ENCODE measurements at places on chromosomes 5 and 9.
A peak's percentile ranks its signal among the peaks of the same experiment; 100 is the strongest.

DNA sequence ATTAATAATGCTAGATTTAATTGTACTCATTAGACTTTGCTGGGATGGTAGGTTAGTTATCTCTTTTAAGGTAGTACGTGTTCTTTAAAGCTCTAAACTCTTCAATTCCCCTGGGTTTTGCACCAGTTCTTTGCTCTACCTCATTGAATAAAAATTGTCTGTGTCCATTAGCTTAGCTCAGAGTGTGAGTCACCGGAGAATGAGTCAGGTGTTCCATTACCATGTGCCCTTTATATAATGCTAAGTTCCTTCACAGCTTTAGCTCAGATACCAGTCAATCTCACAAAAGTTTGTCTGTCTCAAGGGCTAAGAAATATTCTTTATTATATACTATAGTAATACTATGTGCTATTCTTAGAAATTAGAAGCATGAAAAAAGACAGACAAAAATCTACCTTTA lies 339.4 kb downstream of the PRELID2 start:
- DNase-seq, result no peak

DNA sequence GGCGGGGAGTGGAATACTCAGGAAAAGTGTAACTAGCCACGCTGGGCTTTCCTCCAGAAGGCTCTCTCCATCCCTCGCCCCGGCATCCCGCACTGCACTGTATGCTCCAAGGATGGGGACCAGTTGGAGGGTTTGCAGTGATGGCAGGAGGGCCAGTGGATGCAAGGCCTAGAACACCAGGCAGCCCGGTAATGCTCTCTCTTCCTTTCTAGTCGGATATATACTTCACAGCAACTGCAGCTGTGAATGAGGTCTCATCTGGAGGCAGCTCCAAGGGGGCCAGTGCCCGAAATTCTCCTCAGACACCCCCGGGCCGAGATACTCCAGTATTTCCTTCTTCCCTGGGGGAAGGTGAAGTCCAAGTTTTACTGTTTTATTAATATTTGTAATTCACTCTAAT lies 10.0 kb upstream of the SLC2A8 start:
- peak; percentile 41 for DNase-seq

GRCh38 chr9:101029315-101030085 lies 973 bp downstream of the PLPPR1 start:
- no peak for DNase-seq

DNA sequence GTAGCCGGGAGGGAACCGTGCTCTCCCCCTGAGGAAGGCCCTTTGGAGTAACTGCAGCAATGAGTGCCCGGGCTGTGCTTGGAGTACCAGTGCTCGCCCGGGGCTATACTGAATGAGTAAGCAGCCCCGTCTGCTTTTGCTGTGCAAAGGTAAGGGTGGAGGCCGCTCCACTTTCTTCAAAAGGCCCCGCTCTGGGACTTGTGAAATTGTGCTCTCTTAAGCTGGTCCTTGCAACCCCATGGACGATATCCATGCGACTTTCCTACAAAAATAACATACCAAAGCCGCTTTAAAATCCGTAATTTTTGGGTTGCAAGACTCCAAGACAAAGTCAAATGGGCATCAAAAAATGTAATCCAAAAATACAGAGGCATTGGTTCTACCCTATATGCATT lies 578 bp upstream of the TNFAIP8 start:
- peak; percentile 85 for DNase-seq

DNA sequence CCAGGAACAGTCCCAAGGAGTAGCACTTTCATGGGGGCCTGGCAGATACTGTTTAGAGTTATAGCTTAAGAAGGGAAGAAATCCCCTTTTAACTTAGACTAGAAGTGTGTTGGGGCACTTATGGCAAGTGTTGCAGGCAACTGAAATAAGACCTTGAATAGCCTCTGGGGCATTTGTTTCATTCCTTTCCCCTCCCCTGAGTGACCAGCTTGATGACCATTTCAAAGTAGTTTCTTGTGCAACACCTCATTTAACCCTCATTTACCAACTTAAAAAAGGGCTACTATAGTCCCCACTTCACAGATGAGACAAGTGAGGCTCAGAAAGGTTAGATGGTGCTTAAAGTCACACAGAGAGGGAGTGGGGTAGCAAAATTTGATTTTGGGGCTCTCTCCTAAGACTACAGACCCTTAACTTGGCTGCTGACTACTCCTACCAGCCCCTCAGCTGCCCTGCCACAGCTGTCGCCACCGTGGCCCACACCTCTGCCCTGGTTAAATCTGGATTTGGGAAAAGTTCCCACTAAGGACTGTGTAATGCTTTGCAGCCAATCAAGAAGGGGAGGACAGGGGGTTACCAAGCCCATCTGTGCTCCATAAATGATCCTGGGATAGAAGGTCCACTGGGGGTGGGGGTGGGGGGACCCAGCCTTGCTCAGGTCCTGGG lies 5.5 kb downstream of the PDLIM4 start:
- DNase-seq, result peak; percentile 36

- DNase-seq, result peak; percentile 73
Measured at GRCh38 chr9:27333241-27334052, 36.5 kb upstream of the EQTN start.

DNA sequence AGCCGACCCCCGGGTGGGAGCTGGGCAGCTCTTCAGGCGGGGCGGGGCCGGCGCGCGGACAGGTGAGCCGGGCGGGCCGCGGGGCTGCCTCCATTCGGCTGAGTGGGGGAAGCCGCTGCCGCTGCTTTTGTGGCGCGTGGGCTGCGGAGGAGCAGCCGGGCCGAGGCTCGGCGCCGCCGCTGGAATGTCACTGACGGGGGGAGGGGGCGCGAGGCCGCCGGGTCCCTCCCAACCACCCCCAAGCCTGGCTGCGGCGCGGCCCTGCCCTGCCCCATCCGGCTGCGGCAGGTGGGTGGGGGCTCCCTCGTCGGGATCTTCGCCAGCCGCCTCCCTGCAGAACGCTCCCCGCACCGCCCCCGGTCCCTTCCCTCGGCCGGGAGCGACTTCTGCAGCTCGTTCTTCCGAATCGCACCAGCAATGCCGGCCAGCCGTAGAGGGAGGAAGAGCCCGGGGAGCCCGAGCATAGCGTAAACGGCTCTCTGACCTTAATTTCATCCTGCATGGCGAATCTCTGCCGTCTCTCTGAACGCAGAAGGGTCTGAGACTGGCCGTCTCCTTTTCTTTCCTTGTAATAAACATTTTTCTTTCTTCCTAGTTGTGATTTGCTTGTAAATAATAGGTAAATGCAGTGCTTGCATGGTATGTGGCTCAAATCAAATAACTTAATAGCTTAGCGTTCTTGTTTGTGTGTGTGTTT lies 505 bp downstream of the SPTAN1 start:
- DNase-seq, result peak; percentile 86

GRCh38 chr9:134325096-134325812 lies 1.0 kb upstream of the RXRA start:
- peak; percentile 72 for DNase-seq

DNA sequence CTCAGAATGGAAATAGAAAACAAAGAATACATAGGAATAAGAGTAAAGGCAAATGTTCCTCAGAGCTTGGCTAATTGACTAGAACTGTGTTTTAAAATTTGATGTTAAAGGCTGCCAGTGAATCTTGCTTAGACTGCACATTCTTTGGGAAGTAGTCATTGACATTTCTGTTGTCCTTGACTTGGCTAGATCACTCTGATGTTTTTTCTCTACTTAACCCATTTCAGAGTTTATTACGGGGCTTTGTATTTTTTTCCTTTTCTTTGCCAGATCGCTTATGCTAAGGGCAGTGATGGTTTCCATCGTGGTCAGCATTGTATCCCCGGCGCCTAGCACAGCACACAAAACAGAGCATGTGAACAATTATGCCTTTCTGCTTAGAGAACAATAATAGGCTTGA lies 1126.7 kb upstream of the CDH9 start:
- DNase-seq, result no peak

- DNase-seq, result peak; percentile 75
Measured at GRCh38 chr5:133612249-133612860, at the start of gene FSTL4. Gene FSTL4 (minus strand): TSS chr5:133612541.

DNA sequence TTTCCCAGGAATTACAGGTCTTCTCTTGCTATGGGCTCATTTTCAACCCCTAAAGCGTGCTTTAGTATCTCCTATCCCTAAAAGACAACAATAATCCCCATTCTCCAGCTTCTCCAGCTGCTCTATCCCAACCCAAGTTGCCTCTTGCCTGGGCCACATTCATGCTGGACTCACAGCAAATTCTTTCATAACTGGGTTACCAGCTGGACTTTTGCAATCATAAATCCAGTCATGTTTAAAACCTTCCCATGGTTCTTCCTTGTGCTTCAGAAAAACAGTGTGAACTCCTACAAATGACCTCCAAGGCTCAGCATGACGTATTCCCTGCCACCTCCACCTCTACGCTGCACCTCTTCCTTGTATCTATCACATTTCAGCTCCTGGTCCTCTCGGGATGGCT lies 346.9 kb downstream of the GADD45G start:
- DNase-seq, result no peak

DNA sequence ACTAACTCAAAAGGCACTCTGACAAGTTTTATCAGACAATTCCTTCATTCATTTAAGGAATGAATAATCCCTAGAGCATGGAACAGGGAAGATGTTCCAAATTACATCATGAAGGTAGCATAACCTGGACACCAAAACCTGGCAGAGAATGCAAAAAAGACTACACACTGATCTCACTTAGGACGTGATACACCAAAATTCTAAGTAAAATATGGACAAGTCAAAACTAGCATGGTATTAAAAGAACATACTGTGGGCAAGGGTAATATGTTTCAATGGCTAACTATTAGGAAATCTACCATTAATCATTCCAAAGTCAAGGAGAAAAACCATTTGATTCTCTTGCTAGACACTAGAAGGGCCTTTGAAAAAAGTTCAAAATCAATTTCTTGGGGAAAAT lies 176.5 kb downstream of the HSPA4 start:
- no peak for DNase-seq

DNA sequence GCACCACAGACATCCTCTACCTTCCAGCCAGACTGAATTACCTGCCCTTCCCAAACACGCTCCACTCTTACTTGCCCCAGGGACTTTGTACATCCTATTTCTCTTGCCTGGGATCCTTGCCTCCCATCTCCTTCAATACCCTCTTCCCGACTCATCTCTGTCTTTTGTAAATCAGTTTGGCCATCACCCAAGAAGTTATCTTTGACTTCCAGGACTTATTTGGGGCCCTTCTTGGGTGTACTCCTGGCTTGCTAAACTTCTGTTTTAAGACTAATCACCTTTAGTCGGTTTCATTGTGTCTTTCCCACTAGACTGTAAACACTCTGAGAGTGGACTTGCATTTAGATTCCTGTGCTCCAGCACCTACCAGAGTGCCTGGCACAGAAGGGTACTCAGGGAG lies 545.6 kb downstream of the ACTL7B start:
- no peak for DNase-seq

DNA sequence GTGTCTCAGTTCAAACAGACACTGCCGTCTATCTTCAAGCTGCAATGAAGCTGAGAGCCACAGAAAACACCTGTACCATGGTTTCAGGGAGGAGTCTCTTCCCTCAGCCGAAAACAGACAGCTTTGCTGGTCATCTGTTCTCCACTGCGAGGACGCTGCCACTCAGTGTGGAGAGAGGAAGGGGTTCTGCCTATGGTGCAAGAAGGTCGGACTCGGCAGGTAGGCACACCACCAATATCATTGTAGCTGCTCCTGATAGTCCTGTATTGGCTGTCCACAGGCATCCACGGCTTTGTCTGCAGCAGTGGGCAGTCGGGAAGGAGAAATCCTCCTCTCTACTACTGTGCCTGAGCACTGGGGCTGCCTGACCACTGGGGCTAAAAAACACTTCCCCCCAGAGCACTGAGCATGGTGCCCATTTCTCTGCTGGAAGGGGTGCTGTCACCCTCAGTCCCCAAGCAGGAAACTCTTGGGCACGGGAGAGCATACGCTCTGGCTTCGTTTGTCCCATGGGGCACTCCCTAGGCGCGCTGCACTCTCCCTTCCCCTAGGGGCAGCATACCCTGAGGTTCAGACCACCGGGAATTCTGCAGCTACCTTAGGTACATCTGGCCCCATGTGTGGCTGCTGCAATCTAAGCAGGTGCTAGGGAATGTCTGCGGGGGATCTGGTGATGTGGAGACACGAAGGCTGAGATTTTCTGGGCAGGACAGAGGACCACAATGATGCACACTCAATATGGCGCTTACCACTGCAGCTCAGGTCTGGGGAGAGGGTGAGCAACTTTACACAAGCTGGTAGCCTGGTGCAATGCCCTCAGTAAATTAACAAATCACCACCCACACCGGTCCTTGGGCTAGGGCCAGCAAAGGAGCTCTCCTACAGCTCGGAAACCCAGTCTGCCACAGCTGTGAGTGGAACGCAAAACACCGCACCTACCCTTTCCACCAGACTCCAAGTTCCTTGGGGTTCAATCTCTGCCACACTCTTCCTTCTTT lies 880.9 kb upstream of the SEMA6A start:
- no peak for DNase-seq

DNA sequence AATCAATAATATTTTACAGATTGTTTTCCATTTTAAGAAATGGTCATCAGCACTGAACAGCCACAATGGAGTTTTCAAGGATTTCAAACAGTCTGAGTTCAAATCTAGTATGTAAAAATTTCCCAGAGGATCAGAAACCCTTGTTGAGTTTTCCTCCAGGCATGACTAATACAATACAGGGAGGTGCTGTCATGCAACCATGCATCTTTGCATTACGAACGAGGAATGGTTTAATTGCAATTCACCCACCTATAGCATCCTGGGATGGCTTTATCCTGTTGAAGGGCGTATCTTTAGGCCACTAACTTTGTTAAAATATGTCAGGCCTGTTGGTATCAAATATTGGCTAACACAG lies 196.4 kb downstream of the EFNA5 start:
- DNase-seq, result no peak

DNA sequence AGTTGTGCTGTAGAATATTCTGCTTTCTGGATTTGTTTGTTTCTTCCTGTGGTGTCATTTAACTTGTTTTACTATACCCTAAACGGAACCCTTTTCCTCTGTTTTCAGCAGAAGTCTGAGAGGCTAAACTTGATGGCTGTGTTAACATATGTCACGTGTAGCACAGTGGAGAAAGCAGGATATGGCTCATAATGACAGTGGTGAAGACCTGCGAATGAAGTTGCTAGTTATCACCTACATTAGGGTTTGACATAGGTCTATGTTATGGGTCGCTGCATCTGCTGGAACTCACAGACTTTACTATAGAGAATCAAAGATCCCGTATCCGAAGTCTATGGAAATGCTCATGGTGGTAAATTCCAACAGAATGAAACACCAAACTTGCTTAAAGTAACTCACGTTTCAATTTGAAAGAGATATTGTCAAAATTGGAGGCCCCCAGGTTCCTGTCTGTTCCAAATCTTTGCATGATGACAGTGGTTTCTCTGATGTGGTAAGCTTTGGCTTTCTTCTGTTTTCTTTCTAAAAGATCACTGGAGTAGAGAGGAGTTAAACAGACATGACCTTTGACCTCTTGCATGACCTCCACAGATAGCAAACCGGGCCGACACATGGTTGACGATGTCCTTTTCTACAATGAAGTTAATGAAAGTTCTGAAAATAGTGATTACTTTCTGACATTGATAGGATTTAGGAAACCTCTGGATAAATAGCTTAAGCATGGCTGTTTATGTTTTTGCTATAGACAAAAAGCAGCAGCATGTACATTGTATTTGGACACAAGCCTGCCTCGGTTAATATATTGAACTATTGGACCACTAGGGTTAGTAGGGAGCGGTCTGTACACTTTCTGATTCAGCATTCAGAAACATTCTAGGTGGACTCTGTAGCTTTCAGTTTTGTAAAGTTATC lies 3.1 kb upstream of the CATSPER3 start:
- no peak for DNase-seq

- DNase-seq, result no peak
Measured at GRCh38 chr9:38125889-38126288, 56.9 kb upstream of the SHB start.

- no peak for DNase-seq
Measured at GRCh38 chr5:179802950-179803562, 3.6 kb downstream of the MGAT4B start.

Data from activated effector memory CD4-positive, alpha-beta T cell treated with anti-CD3 and anti-CD28 coated beads, Interleukin-2, amount 50 U/mL, for 16 hours (primary cell).